Osteoblast (primary cell): ENCODE measurements at places on chromosomes 3 and 15. TPM values are rescaled to one million over a fixed set of nuclear protein-coding genes. Genes with fewer than 3 reads are reported as not detected.

DNA sequence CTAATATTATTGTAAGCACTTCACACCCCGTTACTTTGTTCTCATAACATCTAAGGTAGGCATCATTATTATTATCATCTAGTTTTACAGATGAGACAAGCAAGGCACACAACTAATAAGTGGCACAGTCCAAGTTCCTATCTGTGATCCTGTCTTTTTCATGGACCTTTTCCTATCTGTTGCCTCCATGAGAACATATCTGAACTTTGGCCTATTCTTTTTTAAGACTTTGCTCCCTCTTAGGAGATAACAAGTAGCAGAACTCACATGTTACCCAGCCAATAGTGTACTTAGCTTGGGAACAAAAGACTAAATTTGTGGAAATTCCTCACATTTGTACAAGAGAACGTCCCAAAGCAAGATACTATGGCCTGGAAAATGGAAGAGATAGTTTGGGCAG lies 172.4 kb downstream of the TIGIT start:
- no peak overlapping the region for H3K4me3 ChIP-seq
- H3K27ac ChIP-seq = no peak overlapping the region
- DNase-seq = no peak
- no peaks in the 10 kb centered on the region for H3K36me3 ChIP-seq
- no peaks in the 10 kb centered on the region for H3K27me3 ChIP-seq

DNA sequence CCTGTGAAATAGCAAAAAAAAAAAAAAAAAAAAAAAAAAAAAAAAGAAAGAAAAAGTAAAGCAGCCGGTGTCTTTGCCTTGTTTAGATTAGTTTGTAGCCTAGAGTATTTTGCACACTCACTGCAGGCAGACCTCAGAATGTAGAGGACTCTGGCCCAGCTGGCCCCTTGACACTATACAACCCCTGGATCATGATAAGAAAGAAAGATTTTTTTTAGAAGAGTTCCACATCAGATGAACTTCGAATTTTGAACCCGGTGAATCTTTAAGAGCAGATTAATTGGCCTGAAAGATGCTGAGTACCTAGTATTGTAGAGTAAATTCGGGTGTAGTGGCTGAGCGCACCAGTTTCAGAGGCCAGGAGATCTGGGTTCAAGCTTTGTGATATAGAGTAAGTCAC lies 727.7 kb upstream of the GOLIM4 start:
- no peaks in the 10 kb centered on the region for H3K27me3 ChIP-seq
- DNase-seq = no peak
- H3K36me3 ChIP-seq = no peaks in the 10 kb centered on the region
- H3K4me3 ChIP-seq = no peak overlapping the region
- H3K27ac ChIP-seq = no peak overlapping the region

GRCh38 chr15:86663979-86664378 lies 584.3 kb downstream of the AGBL1 start:
- no peak for DNase-seq
- H3K4me1 ChIP-seq = no peaks in the 10 kb centered on the region
- no peak overlapping the region for H3K27ac ChIP-seq
- H3K36me3 ChIP-seq = no peaks in the 10 kb centered on the region
- no peaks in the 10 kb centered on the region for H3K27me3 ChIP-seq

The MELTF gene
- 2.4 and 5.1 TPM in 2 replicates for total RNA-seq

GRCh38 chr3:42610976-42611375 lies 10.5 kb downstream of the NKTR start:
- peaks cover 8% of the 10 kb centered on the region for H3K36me3 ChIP-seq
- peak overlapping the region; percentile 22 for H3K27ac ChIP-seq
- no peaks in the 10 kb centered on the region for H3K27me3 ChIP-seq
- no peak for DNase-seq
- no peaks in the 10 kb centered on the region for H3K4me1 ChIP-seq
- H3K4me3 ChIP-seq = no peak overlapping the region

GRCh38 chr3:65109966-65110500 lies 422.2 kb upstream of the ADAMTS9 start:
- H3K27ac ChIP-seq = no peak overlapping the region
- DNase-seq = no peak
- no peaks in the 10 kb centered on the region for H3K27me3 ChIP-seq

DNA sequence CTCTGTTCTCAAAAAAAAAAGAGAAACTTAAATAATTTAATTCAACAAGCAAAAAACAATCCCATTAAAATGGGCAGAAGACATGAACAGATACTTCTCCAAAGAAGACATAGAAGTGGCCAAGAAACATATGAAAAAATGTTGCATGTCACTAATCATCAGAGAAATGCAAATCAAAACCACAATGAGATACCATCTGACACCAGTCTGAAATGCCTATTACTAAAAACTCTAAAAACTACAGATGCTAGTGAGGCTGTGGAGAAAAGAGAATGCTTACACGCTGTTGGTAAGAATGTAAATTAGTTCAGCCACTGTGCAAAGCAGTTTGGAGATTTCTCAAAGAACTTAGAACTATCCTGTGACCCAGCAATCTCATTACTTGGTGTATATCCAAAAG lies 382.9 kb downstream of the OTOL1 start:
- no peak for DNase-seq
- H3K27me3 ChIP-seq = no peaks in the 10 kb centered on the region
- H3K36me3 ChIP-seq = no peaks in the 10 kb centered on the region
- H3K4me3 ChIP-seq = no peak overlapping the region

The RCN2 gene
- total RNA-seq = 50.3 and 54.8 TPM in 2 replicates

The C3orf33 gene
- total RNA-seq = 2.5 and 4.7 TPM in 2 replicates

DNA sequence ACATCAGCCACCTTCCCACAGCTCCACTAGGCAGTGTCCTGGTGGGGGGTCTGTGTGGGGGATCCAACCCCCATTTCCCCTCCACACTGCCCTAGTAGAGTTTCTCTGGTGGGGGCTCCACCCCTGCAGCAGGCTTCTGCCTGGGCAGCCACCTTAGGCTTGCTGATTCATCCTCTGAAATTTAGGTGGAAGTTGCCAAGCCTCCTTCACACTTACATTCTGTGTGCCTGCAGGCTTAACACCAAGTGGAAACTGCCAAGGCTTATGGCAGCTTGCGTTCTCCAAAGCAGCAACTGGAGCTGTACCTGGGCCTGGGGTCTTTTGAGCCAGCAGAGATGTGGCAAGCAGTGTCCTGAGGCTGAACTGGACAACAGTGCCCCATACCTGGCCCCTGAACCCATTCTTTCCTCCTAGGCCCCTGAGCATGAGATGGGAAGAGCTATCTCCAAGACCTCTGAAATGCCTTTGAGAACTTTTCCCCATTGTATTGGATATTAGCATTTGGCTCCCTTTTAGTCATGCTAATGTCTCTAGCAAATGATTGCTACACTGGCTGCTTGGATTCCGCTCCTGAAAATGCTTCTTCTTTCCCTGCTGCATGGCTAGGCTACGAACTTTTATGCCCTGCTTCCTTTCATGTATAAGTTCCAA lies 32.5 kb downstream of the CPN2 start:
- no peak overlapping the region for H3K27ac ChIP-seq
- H3K4me1 ChIP-seq = peaks cover 11% of the 10 kb centered on the region
- H3K36me3 ChIP-seq = no peaks in the 10 kb centered on the region
- H3K27me3 ChIP-seq = peaks cover 39% of the 10 kb centered on the region

GRCh38 chr15:36133742-36134141 lies 445.7 kb upstream of the CDIN1 start:
- no peaks in the 10 kb centered on the region for H3K4me1 ChIP-seq
- no peaks in the 10 kb centered on the region for H3K36me3 ChIP-seq
- no peaks in the 10 kb centered on the region for H3K27me3 ChIP-seq
- no peak overlapping the region for H3K4me3 ChIP-seq
- no peak overlapping the region for H3K27ac ChIP-seq

- peak; percentile 99 for DNase-seq
- peaks cover 44% of the 10 kb centered on the region for H3K4me1 ChIP-seq
- peak overlapping the region; percentile 90 for H3K27ac ChIP-seq
- H3K4me3 ChIP-seq = peak overlapping the region; percentile 53
- no peaks in the 10 kb centered on the region for H3K27me3 ChIP-seq
- peaks cover 10% of the 10 kb centered on the region for H3K36me3 ChIP-seq
Measured at GRCh38 chr15:66841953-66842681, 140.1 kb downstream of the SMAD6 start.

- no peak overlapping the region for H3K4me3 ChIP-seq
- no peak for DNase-seq
- H3K36me3 ChIP-seq = peaks cover 29% of the 10 kb centered on the region
- H3K27me3 ChIP-seq = no peaks in the 10 kb centered on the region
- H3K27ac ChIP-seq = no peak overlapping the region
Measured at GRCh38 chr3:53885239-53885638, 3.3 kb upstream of the ACTR8 start.

GRCh38 chr3:58654466-58654865 lies 12.1 kb downstream of the FAM3D start:
- no peaks in the 10 kb centered on the region for H3K27me3 ChIP-seq
- H3K4me1 ChIP-seq = no peaks in the 10 kb centered on the region
- no peak for DNase-seq
- no peak overlapping the region for H3K27ac ChIP-seq
- H3K4me3 ChIP-seq = no peak overlapping the region

The BFSP2 gene
- total RNA-seq = not detected in 2 replicates

DNA sequence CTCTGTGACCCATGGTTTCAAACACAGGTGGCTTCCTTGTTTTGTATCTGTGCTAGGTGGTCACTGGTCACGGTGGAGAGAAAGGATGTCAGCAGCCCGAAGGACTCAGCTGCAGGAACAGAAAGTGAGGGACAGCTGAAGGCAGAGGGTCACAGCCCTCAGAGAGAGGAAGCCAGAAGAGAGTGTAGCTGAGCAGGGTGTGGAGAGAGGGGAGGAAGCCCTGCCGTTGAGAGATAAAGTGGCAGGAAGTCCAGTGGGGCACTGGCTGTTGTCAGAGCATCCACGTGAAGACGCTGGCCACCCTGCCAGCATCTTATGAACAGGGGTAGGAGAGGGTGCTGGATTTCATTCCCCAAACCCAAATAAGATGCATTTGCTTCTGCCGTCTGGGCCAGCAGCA lies 36.9 kb downstream of the LIMD1 start:
- peaks cover 14% of the 10 kb centered on the region for H3K4me1 ChIP-seq
- H3K4me3 ChIP-seq = no peak overlapping the region
- no peak overlapping the region for H3K27ac ChIP-seq
- no peaks in the 10 kb centered on the region for H3K36me3 ChIP-seq

The CYP8B1 gene
- not detected in 2 replicates for total RNA-seq

The FRMD5 gene
- 3.3 and 3.5 TPM in 2 replicates for total RNA-seq

DNA sequence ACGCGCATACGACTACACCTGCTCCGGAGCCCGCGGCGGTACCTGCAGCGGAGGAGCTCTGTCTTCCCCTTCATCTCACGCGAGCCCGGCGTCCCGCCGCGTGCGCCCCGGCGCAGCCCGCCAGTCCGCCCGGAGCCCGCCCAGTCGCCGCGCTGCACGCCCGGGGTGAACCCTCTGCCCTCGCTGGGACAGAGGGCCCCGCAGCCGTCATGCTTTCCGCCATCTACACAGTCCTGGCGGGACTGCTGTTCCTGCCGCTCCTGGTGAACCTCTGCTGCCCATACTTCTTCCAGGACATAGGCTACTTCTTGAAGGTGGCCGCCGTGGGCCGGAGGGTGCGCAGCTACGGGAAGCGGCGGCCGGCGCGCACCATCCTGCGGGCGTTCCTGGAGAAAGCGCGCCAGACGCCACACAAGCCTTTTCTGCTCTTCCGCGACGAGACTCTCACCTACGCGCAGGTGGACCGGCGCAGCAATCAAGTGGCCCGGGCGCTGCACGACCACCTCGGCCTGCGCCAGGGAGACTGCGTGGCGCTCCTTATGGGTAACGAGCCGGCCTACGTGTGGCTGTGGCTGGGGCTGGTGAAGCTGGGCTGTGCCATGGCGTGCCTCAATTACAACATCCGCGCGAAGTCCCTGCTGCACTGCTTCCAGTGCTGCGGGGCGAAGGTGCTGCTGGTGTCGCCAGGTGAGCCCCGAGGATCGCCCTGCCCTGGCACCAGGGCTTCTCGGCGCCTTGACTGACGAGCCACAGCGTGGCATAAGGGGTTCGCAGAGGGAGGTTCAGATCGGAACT lies 420 bp downstream of the SLC27A2 start:
- peaks cover 6% of the 10 kb centered on the region for H3K4me1 ChIP-seq
- peak overlapping the region; percentile 69 for H3K4me3 ChIP-seq
- H3K27me3 ChIP-seq = peaks cover 48% of the 10 kb centered on the region
- no peaks in the 10 kb centered on the region for H3K36me3 ChIP-seq

DNA sequence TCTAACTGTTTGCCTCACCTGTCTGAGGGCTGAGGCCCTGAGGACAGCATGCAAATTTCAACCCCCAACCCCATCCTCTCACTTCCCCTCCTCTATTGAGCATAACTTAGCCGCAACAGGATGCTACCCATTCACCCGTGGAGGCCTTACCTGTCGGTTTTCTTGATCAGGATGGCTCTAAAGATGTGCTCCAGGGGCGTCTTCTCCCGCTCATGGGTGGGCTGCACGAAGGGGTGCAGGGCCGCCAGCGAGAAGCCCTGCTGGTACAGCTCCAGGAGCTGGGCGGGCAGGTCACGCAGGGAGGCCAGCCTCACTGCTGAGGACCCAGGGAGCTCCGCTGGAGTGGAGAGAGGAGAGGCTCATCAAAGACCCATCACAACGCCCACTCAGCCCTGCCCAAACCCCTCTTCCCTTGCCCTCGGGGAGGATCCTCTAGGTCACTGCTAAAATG lies 79.8 kb downstream of the RFTN1 start:
- H3K36me3 ChIP-seq = peaks cover 19% of the 10 kb centered on the region
- no peak overlapping the region for H3K27ac ChIP-seq
- H3K4me3 ChIP-seq = no peak overlapping the region
- no peaks in the 10 kb centered on the region for H3K27me3 ChIP-seq
- peaks cover 2% of the 10 kb centered on the region for H3K4me1 ChIP-seq
- DNase-seq = no peak

The RTP4 gene
- 2.7 and 4.0 TPM in 2 replicates for total RNA-seq

DNA sequence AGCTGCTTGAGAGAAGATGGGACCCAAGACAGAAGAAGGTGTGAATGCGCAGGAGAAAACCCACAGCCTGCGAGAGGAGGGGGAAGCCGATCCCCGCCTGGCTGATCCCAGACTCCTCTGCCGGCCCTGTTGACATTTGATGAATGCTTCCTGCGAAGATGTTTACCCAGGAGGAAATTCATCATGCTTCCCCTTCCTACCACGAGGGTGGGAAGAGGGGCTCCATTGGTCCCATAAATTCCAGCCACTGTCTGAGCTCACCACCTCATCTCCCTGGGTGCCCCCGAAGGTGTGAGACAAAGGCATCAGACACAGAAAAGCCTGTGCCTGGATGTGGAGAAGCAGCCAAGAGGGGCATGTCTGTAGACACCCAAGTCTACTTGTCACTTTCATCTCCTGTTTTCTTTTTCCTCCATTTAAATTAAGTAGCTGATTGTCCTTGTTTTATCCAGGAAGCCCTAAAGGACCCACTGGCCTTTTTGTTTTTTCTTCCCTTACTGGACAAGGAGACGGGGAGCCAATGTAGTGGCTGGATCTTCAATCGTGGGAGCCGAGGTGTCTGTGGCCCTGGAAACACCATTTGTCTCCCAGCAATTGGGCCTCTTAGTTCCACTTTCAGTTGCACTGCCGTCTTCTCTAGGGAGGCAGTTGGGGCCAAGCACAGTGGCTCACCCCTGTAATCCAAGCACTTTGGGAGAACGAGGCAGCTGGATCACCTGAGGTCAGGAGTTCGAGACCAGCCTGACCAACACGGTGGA lies 95.3 kb upstream of the HES1 start:
- H3K36me3 ChIP-seq = no peaks in the 10 kb centered on the region
- no peak overlapping the region for H3K4me3 ChIP-seq
- peaks cover 6% of the 10 kb centered on the region for H3K27me3 ChIP-seq
- DNase-seq = no peak
- no peak overlapping the region for H3K27ac ChIP-seq
- H3K4me1 ChIP-seq = peaks cover 16% of the 10 kb centered on the region

GRCh38 chr3:64238971-64239667 lies 13.9 kb upstream of the PRICKLE2 start:
- peak; percentile 93 for DNase-seq
- H3K4me1 ChIP-seq = peaks cover 17% of the 10 kb centered on the region
- H3K27me3 ChIP-seq = no peaks in the 10 kb centered on the region
